ENCODE measurements at places on chromosomes 6 and 20.

DNA sequence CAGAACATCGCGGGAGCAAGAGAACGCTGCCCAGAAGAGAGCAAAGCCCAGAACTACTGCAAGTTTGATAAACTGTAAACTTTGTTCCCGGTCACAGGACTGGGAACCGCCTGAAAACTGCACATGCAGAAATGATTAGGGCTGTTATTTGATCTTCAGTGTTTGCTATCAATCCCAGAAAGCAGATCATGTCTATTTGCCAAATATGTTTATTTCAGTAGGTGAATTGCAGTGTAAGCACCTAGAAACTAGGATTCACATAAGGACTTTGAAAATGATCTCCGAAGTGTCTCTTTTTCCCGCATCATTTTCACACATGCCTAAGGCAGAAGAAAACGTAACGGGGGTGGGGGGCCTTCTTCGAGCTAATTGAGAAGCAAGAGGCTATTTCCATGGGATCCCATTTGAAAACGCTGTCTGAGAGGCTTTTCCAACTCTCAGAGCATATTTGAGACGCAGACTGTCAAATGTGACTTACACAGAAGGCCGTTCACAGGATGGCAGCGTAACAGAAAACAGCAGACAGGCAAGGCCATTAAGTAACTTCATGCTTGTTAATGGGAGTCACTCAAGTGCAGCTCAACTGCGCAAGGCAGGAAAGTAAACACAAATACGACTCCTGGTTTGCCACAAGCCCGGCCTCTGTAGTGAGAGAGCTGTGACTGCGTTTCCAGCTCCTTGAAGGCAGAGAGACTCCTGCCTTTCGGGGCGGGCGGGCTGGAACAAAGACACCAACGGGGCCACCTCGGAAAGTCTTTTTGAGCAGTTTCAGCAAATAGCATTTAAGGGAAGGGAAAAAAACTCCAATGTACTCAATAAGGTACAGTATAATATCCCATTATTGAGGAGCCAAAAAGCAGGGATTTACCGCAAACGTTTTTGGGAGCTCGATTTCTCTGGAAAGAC lies 144.7 kb upstream of the ZNF217 start:
- peak; percentile 73 for DNase-seq

DNA sequence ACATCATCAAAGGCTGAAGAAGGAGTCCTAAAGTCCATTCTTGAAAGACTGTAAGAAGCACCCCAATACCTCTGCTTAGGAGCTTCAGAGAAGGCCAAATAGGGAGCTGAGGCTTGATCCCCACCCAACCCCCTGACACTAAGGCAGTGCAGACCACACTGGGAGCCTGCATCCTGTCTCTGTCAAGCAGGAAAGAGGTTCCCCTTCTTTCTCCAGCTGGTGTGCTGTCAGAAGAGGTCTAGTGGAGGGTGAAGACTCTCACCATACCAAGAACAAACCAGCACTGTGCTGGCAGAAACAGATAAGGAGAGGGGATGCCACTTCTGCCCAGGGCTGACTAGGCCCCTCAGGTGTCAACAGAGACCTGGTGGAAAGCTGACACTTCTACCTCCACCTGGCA lies 19.9 kb downstream of the GZF1 start:
- no peak for DNase-seq

- DNase-seq, result no peak
Measured at GRCh38 chr20:16027686-16028085, 545.6 kb downstream of the KIF16B start.

DNA sequence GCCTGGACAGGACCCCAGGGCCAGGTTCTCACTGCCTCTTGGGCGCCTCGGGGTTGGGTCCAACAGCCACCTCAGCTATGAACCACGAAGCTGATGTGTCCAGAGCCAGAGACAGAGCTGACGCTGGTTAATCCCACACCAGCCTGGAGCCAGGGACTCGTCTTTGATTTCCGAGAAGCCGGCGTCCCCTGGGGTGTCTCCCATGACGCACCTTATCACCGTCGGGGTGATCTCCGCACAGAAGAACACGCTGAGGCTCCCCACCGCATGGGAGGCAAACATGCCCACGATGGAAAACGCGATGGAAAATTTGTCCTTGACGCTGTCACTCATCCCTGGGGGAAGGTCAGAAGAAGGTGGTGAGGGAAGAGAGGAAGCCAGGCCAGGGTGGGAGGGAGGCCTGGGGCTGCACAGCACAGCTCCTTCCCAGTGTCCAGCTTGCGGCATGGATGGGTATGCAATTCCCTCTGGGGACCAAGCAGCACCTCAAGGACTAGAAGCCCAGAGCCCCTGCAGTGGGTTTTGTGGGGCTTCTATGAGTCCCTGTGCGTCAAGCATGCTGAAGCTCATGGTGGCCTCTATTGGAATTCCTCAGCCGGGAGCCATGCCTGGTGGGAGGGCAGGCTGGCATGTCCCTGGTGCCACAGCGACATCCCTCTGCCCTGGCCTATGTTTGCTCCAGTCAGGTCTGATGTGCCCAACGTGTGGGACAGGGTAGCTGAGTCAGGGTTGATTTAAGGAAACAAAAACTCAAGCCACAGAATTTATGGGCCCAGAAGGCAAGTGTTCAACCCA lies 25.1 kb downstream of the PSMG4 start:
- DNase-seq, result no peak

- no peak for DNase-seq
Measured at GRCh38 chr6:4378319-4378996, 243.1 kb upstream of the ECI2 start.

GRCh38 chr6:160275511-160276003 lies 16.9 kb upstream of the SLC22A2 start:
- DNase-seq, result no peak

- DNase-seq, result peak; percentile 22
Measured at GRCh38 chr20:58065508-58066361, 162.7 kb downstream of the ANKRD60 start.

DNA sequence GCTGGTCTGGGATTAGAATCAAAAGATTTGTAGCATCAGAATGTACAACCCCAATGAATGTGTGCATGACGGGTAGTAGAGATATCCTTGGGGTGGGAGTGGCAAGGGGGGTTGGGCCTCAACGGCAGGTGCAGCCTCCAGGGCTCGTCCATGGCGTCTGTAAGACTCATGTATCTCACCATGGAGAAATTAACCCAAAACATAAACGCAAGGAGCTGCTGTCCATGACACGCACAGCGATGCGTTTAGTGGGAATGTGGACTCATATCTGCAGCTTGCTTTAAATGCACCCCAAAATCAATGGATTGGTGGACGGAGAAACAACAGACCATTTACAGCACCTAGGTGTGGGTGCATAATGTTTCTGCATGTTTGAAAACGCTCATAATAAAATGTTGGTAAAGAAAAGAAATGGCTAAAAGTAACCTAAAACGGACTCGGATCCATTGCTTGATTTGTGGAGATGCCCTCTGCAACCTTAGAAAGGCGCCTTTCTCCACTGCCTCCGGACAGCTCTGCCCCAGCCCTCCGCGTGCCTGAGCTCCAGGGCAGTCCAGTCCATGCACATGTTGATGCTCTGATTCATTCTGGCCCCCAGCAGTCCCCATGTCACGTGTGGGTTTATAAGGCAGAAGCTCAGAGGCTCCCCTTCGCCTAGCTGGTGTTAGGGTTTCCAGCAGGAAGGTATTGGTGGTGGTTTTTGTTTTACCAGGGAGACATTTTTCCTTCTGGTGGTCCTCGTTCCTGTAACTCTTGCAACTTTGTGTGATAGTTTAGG lies 24.5 kb downstream of the PYGB start:
- DNase-seq, result peak; percentile 40

DNA sequence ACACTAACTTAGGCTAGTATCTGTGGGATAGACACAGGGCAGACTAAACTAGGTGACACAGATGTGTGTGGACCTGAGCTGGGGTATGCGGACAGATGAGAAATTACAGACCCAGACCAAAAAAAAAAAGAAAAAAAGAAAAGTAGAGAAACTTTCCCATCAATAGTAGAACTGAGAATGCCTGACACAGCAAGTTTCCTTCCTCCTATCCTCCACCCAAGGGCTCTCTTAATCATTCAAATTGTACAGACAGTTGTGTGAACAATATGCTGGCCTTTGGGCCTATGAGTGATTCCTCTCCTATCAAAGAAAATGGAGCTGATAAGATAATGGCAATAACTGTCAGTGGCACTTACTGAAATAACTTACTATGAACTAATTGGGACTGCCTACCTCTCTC lies 226.7 kb upstream of the PRDM1 start:
- DNase-seq, result no peak

Measured in left forelimb (tissue), 1 donor.